Left cardiac atrium (tissue), 4 donors: ENCODE measurements at places on chromosomes 13 and 19. TPM values are rescaled to one million over a fixed set of nuclear protein-coding genes. Genes with fewer than 3 reads are reported as not detected.

DNA sequence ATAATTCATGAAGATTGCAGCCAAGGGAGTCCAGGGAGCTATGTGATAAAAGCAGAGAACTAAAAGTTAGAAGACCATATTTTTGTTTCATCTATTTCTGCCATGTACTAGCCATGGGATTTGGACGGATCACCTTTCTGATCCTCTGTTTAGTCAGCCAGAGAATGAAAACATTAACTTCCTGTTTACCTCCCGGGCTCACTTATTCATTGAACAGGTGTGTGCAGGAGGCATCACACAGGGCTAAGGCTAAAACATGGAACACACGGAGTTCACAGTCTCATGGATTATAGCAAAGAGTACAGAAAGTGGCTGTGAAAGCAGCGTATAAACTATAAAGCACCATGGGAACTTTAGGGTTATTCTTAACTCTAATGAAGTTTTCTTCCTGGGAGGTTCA is 96.8 kb downstream of the GPR12 start:
- DNase-seq: no peak

DLL3 gene
- not detected for total RNA-seq

DNA sequence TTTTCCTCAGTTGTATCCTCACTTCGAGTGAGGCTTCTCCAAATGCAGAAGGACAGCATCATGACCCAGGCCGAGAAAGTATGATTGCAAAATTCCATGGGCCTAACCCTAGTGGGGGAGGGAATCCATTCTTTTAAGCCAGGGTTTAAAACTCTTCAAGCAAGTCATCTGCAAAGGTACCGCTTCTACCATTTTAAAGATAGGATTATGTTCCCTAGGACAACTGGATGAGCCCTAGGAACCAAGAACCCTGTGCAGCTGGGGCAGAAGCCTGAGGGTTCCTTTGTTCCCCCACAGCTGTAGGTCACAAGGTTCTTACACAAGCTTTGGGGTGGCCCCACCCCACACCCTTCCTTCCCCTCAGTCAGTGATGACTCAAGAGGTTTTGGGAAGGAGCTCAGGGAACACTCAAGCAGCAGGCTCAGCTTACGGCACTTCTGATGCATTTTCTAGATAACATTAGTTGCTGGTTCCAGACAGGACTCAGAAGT is 13.5 kb downstream of the ARL11 start:
- DNase-seq: peak; percentile 58

GZMM gene
- total RNA-seq: 0.81 TPM

GRCh38 chr19:2309734-2310362 is 1.9 kb upstream of the LINGO3 start:
- no peak for DNase-seq

DNA sequence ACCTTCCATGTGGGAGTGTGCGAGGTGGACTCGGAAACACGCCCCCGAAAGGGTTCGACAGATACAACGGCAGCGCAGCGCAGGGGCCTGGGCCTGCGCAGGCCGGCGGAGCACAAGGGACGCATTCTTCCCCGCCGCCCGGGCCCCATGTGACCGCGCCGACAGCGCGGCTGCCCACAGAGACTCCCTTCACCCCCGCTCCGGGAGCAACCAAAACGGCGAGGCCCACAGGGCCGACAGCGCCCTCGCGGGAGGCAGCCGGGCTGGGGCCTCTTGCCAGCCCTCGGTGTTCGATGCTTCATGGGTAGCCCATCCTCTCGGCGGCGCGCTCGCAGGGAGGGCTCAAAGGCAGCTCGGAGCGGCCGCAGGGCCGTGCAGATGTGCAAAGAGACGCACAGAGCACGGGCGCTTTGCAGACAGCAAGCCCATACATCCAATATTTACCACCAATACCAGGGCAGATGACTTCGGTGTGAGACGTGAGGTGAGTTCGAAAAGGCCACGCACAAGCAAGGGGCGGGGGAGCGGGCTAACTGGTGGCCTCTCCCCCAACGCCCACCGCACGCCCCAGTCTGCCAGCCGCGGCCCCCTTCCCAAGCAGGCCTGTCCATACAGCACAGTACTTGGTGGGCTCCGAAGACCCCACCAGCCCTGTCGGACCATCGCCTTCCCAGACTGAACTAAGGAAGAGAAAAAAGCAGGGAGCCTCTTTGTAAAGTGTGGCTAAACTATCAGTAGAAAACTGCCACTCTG is 89.9 kb downstream of the CRYL1 start:
- no peak for DNase-seq

- peak; percentile 93 for DNase-seq
These were observed at the start of gene PEX11G for GRCh38 chr19:7488736-7489353. TSS of gene PEX11G (minus strand) at chr19:7489035. CDS start at chr19:7489010, 25 bp downstream.

DNA sequence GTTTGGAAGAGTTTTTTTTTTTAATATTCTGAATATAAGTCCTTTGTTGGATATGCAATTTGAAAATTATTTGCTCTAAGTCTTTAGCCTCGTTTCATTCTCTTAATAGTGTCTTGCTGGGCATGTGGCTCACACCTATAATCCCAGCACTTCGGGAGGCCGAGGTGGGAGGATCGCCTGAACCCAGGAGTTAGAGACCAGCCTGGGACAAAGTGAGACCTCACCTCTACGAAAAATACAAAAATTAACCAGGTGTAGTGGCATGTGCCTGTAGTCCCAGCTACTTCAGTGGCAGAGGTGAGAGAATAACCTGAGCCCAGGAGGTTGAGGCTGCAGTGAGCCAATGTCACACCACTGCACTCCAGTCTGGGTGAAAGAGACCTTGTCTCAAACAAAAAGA is 87.3 kb upstream of the UBAC2 start:
- DNase-seq: no peak

RASGRP4 gene
- total RNA-seq: 1.8 TPM

DNA sequence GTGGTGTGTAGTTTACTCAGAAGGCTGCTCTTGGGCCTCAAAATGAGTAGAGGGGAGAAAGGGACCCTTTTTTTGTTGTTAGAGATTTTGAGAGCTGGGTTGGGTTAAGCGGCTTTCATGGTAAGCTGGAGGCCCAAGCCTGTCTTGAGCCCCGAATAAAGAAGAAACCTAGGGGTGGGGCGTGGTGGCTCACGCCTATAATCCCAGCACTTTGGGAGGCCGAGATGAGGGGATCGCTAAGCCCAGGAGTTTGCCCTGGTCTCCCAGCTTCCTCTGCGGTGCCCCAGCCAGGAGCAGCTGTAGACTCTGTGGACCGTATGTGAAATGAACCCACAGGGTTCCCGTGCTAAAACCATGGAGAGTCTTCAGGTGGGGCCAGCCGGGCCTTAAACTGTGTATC is 56.1 kb downstream of the KDM4B start:
- no peak for DNase-seq

LILRB2 gene
- 5.5 TPM for total RNA-seq

- no peak for DNase-seq
These were observed 819.2 kb downstream of the LIG4 start for GRCh38 chr13:107395927-107396662.

DNA sequence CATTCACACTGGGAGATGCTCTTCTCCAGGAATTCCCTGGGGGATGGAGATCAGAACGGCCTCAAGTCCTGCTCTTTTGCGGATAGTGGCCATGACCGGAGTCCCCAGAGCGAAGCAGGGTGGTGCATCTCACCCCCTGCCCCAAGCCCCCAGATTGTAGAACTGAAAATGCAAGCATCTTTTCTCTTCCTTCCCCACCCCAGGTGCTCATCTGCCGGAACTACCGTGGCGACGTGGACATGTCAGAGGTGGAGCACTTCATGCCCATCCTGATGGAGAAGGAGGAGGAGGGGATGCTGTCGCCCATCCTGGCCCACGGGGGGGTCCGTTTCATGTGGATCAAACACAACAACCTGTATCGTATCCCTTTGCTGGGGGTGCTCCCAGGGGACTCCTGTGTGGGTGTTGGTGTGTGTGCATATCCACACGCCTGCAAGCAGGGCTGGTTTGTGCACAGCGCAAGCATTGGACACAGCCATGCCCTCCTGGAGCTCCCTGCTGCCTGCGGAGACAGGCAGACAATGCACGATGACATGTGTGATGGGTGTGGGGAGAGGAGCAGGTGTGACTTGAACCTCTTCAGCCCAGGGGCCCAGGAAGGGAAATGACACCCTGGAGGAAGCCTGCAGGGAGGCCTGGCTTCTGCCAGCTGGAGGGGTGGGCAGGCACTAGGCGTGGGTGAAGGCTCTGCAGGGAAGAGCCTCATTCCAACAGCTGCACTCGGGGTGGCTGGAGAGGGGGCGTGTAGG is 5.7 kb downstream of the AP1M1 start:
- DNase-seq: no peak

DNA sequence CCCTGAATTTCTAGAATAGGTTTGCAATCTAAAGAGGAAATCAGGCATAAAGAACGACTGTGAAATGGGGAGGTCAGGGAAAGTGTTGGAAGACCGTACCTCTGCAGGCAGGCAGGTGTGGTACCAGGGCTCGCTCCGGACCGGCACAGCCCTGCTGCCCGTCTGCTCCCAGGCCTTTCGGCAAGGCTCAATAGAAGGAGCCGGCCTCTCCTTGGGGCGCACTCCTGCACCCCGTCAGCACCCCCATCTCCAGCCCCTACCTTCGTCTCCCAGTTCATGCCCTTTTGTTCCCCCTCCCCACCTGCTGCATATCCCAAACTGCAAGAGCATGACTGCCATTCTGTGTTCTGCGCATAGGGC is 139.8 kb upstream of the SOX1 start:
- no peak for DNase-seq

DNA sequence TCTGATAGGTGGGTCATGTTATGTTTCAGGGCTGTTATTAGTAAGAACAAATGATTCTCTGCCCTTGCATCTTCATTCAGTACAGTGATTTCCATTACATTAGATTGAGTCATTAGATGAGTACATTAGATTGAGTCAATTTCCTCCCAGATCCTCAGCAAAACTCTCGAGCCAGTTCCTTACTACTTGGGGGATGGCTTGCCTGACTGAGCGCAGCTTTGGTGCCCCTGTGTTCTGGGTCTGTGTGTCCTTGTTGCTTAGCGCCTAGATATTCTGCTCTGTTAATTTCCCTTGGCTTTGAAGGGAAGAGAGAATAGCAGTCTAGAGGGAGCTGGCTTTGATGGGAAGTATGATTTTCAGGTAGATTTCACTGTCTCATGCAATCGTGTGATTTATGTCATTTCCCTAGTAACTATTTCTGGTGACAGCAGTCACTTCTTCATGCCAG is 19.1 kb upstream of the SCEL start:
- DNase-seq: no peak

DNA sequence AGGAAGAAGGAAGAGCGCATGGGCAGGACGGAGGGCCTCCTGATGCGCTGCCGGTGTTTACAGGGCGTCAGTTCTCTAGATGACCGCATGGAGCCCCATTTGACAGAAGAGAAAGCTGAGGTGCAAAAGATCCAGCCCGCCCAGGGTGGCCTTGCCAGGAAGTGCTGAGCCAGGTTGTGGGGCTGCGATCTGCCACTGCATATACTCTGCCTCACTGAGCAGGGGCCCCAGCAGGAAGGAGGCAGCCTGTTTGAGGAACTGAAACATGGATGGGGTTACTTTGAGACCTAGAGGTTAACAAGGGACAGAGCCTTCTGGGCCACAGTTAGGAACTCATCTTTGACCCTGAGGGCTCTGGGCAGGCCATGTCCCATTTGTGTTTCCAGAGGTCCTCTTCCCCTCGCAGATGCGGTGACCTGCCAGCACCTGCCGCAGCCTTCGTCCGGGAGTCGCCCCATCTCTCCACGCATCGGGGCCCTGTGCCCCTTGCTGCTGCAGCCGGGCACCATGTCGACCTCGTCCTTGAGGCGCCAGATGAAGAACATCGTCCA is 3.2 kb downstream of the EPN1 start:
- DNase-seq: no peak

- DNase-seq: no peak
These were observed 67.6 kb upstream of the TDRD3 start for GRCh38 chr13:60329221-60329923.

ZNF583 gene
- 6.2 TPM for total RNA-seq

- DNase-seq: peak; percentile 95
These were observed at the start of gene WDR62 for GRCh38 chr19:36054733-36055686. TSS of gene WDR62 (plus strand) at chr19:36054897. CDS start at chr19:36054972, 75 bp downstream.

- DNase-seq: no peak
These were observed 1.9 kb downstream of the SULT2B1 start for GRCh38 chr19:48553676-48554384.

ZNF468 gene
- total RNA-seq: 8.7 TPM

- no peak for DNase-seq
These were observed 12.2 kb downstream of the RHPN2 start for GRCh38 chr19:33052352-33052972.

- DNase-seq: no peak
These were observed 726.4 kb upstream of the GPC6 start for GRCh38 chr13:92500192-92500591.

- DNase-seq: no peak
These were observed 13.0 kb downstream of the TRIP10 start for GRCh38 chr19:6752256-6753177.

DNA sequence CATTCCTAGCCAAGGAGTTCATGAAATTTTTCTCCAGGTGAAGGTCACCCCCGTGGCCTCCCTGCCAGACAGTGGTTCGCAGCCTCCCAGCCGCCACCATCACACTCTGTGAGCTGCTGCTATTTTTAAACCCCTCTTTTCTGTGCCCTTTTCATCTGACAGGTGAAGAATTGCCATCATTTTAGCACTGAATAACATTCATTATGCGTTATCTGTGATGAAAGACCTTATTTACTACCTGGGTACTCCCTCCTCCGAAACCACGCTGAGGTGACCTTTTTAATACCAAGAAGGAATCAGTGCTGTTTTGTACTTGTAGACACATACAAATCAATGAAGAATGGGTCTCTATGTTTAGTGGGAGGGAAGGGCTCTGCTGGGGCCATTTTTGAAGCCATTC is 148.9 kb upstream of the GPR12 start:
- no peak for DNase-seq

LILRB1 gene
- 4.2 TPM for total RNA-seq

GRCh38 chr13:31094331-31095015 is 67.2 kb downstream of the HSPH1 start:
- no peak for DNase-seq
